Body of pancreas (tissue), 4 donors: ENCODE measurements at places on chromosomes 16 and 17. TPM values are rescaled to one million over a fixed set of nuclear protein-coding genes. Genes with fewer than 3 reads are reported as not detected.

DNA sequence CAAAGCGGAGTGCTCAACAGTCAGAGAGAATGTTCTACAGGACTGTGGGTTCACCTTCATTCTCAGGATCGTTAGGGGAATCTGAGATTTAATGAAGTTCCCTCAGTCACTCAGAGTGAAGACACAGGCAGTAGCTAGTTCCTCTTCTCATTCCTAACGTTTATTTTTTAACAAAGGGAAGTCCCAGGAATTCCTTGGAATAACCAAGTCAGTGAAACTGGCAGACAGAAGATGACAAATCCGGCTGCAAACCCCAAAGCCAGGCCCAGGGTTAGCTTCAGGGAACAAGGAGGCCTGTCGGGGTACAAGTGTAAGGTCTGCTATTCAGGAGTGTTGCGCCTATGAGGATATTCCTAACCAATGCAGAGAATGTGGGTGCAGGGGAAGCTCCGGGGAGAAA lies 42.0 kb downstream of the COTL1 start:
- H3K36me3 ChIP-seq, result no peaks in the 10 kb centered on the region
- peaks cover 27% of the 10 kb centered on the region for H3K4me1 ChIP-seq
- H3K27ac ChIP-seq, result no peak overlapping the region
- H3K4me3 ChIP-seq, result no peak overlapping the region
- H3K27me3 ChIP-seq, result no peaks in the 10 kb centered on the region

GRCh38 chr17:9937901-9938300 lies 32.8 kb upstream of the RCVRN start:
- no peaks in the 10 kb centered on the region for H3K4me1 ChIP-seq
- no peaks in the 10 kb centered on the region for H3K27me3 ChIP-seq
- no peak for DNase-seq
- H3K4me3 ChIP-seq, result no peak overlapping the region
- H3K27ac ChIP-seq, result no peak overlapping the region

- peak; percentile 35 for DNase-seq
- no peaks in the 10 kb centered on the region for H3K4me1 ChIP-seq
- H3K27me3 ChIP-seq, result no peaks in the 10 kb centered on the region
- H3K4me3 ChIP-seq, result no peak overlapping the region
- H3K36me3 ChIP-seq, result no peaks in the 10 kb centered on the region
Measured at GRCh38 chr17:72249441-72249840, 128.6 kb downstream of the SOX9 start.

GRCh38 chr16:1057252-1057932 lies 15.2 kb upstream of the SSTR5 start:
- peak; percentile 36 for DNase-seq
- H3K4me1 ChIP-seq, result peaks cover 5% of the 10 kb centered on the region
- peaks cover 19% of the 10 kb centered on the region for H3K27me3 ChIP-seq

DNA sequence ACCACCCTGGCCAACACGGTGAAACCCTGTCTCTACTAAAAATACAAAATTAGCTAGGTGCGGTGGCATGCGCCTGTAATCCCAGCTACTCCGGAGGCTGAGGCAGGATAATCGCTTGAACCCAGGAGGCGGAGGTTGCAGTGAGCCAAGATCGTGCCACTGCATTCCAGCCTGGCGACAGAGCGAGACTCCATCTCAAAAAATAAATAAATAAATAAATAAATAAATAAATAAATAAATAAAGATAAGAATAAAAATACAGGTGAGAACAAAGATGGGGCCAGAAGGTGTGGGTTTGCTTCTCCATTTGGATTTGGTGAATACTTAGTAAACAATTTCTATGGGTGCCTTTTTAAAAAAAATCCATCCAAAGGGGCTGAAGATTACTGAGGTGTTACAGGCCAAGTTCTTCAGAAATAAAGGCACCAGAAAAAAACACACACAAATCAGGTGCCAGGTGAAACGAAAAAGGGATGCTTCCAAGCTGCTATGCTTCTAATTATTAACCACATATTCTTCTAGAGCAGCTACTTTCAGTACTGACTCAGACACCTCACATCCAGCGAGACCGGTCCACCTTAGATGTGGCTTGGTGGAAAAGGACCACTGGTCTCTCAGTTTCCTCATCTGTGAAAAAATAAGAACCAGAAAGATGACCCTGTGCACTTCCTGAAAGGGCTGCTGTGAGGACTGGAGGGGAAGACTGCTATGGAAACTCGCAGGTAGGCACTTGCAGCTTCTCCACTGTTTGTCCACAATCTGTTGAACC lies 9.2 kb downstream of the GLYR1 start:
- H3K36me3 ChIP-seq, result peaks cover 22% of the 10 kb centered on the region
- DNase-seq, result no peak
- H3K27me3 ChIP-seq, result no peaks in the 10 kb centered on the region
- H3K4me3 ChIP-seq, result no peak overlapping the region
- H3K4me1 ChIP-seq, result no peaks in the 10 kb centered on the region

GRCh38 chr16:78705694-78706093 lies 606.2 kb downstream of the WWOX start:
- H3K4me1 ChIP-seq, result no peaks in the 10 kb centered on the region
- H3K4me3 ChIP-seq, result no peak overlapping the region
- no peaks in the 10 kb centered on the region for H3K36me3 ChIP-seq

GRCh38 chr16:74892574-74893461 lies 92.1 kb downstream of the WDR59 start:
- H3K27me3 ChIP-seq, result no peaks in the 10 kb centered on the region
- no peaks in the 10 kb centered on the region for H3K4me1 ChIP-seq
- peaks cover 13% of the 10 kb centered on the region for H3K36me3 ChIP-seq
- no peak overlapping the region for H3K4me3 ChIP-seq
- no peak for DNase-seq

DNA sequence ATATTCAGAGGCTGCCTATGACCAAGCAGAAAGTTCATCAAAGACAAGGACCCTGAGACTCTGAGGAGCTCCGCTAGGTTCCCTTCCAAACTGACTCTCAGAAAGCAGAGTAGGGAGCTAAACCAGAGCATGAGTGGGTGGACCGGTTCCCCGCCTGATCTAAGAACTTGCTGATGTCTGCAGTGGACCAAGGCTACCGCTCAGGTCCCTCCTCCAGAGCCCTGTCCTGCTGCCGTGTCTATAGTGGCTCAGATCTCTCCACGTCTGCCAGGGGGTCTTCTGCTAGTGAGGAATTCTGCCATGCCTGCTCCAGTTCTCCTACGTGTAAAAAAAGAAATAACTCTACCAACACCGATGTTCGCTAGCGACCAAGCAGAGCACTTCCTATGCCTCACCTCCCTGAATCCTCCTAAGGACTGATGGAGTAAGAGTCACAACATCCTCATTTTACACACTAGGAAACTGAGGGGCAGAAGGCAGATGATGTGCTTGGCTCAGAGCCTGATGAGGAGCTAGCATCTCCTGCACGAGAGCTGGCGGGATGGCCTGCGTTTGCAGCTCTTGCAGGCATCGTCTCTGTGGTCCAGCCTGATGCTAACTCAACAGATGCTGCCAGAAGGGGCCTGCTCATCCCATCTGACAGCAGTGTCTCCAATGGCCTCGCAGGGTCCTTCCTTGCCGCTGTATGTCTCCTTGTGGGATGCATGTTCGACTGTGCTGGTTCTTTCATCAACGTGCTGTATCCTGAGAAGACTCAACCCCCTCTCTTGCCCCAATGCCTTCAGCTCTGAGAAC lies 265.5 kb downstream of the C16orf95 start:
- H3K4me1 ChIP-seq, result peaks cover 10% of the 10 kb centered on the region
- DNase-seq, result no peak
- no peak overlapping the region for H3K4me3 ChIP-seq
- no peak overlapping the region for H3K27ac ChIP-seq
- H3K36me3 ChIP-seq, result no peaks in the 10 kb centered on the region

The TMEM94 gene
- total RNA-seq, result 27.2 TPM

The FZD2 gene
- not detected for total RNA-seq

The SLC4A1 gene
- not detected for total RNA-seq

The LGALS9 gene
- 21.3 TPM for total RNA-seq

The ABCC11 gene
- total RNA-seq, result 0.52 TPM

The CES5A gene
- not detected for total RNA-seq

The CYGB gene
- 9.6 TPM for total RNA-seq
